ENCODE measurements at places on chromosomes 4 and X.

- DNase-seq = no peak
These were observed 82.3 kb downstream of the PRSS12 start for GRCh38 chr4:118270492-118270891.

DNA sequence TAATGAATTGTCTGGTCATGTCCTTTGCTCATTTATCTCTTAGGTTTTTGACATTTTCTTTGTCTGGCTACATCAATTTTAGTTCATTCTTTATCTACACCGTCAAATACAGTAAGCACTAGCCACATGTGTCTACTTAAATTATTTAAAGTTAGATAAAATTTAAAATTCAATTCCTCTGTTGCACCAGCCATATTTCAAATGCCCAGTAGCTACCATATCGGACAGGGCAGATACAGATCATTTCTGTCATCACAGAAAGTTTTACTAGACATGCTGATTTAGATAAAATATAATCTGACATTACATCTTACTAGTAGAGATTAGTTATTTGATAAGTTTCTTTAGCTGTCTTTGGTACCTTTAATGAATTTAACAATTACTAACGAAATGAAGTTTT is 61.1 kb downstream of the WDR19 start:
- DNase-seq = no peak

DNA sequence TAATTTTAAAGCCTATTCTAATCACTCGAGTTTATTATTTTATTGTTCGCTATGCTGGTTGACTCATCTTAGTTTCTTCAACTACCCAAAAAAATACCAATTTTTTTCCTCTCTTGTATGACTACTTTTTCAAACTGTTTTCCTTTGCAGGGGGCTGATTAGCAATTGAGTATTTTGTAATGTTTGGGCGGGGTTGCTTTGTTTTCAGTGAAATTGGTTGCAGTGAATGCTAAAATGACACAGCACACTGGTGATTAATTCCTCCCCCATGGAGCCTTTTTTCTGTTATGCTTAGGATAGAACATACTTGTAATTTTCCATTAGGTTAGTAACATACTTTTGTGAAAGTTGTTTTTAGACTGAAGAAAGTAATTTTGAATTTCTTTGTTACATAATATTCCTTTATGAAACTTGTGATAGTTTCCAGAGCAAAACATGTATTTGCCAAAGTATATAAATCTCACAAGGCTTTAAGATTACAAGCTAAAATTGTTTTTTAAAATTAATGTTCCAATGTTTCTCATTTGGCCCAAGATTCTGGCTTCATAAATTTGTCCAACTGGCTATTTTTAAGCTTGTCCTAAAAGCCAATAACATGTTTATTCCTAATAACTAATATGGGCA is 120.4 kb downstream of the CHIC1 start:
- no peak for DNase-seq

DNA sequence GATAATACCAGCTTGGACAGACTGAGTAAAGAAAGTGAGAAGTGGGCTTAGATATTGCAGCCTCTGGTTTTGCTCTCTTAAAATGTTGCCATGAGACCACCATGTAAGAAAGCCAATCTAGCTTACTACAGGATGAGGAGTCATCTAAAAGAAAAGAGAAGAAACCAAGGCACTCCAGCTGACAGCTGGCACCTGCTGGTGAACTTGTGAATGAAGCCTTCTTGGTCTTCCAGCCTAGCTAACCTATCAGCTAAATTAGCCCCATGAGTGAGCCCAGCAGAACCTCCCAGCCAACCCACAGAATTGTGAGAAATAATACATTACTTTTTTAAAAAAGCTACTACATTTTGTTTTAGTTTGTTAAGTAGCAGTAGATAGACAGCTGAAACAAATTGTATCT is 154.5 kb upstream of the QRFPR start:
- no peak for DNase-seq

DNA sequence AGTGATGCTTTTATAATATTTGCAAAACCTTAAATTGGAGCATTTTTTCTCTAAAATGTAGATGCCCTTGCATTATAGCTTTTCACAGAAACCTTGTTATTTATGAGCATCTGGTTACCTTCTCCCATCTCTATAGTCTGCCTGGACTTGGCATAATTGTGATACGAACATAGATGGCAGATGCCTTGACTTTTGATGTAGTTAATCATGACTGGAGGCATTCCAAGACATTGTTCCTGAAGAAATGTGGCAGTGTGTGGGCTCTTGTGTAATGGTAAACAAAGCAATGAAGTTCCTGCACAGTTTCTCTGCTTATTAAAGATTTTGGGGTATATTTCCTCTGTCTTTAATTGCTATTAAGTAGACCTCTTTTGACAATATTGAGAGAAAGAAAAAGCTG is 500.1 kb downstream of the PCDH19 start:
- no peak for DNase-seq

GRCh38 chr4:38190717-38191178 is 230.6 kb downstream of the PTTG2 start:
- no peak for DNase-seq

Data from GM12892 (cell line).